ENCODE measurements at places on chromosomes 2 and 18.

GRCh38 chr2:29723255-29724001, 198.0 kb downstream of the ALK start:
- no peak for DNase-seq

- peak; percentile 91 for DNase-seq
These were observed 64.7 kb downstream of the LRRFIP1 start for GRCh38 chr2:237691908-237692600.

- no peak for DNase-seq
These were observed 906.6 kb upstream of the KLHL29 start for GRCh38 chr2:22478329-22478728.

GRCh38 chr2:30807249-30807648, at the start of gene CAPN13:
TSS of gene CAPN13 (minus strand) at chr2:30807446. CDS start at chr2:30787325, 20,121 bp downstream.
- no peak for DNase-seq

GRCh38 chr18:79632765-79633164, 46.8 kb upstream of the CTDP1 start:
- no peak for DNase-seq
